Motor neuron (in vitro differentiated cells): ENCODE measurements at places on chromosomes 2 and 18.

DNA sequence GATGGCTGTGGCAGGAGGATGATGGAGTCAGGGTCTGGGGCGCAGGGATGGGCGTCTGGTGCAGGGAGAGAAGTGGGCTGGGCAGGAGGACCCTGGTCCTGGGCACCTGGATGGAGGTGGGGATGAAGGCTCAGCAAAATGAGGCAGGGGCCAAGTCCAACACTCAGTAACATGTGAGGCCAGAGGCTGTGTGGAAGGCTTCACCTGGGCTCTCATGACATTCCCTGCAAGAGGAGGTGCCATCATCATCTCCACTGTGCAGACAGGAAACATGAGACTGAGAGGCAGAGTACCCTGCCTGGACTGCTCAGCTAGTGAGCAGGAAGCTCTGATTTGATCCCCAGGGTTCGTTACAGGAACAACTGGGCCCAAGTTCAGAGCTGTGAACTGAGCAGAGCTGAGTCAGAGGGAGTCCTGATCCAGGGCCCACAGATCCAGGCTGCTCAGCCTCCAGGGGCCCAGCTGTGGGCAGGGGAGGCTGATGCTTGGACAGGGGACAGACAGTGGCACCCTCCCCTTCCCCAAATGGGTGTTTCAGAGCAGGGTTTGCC lies 36.9 kb downstream of the HJURP start:
- no peak for ATAC-seq

DNA sequence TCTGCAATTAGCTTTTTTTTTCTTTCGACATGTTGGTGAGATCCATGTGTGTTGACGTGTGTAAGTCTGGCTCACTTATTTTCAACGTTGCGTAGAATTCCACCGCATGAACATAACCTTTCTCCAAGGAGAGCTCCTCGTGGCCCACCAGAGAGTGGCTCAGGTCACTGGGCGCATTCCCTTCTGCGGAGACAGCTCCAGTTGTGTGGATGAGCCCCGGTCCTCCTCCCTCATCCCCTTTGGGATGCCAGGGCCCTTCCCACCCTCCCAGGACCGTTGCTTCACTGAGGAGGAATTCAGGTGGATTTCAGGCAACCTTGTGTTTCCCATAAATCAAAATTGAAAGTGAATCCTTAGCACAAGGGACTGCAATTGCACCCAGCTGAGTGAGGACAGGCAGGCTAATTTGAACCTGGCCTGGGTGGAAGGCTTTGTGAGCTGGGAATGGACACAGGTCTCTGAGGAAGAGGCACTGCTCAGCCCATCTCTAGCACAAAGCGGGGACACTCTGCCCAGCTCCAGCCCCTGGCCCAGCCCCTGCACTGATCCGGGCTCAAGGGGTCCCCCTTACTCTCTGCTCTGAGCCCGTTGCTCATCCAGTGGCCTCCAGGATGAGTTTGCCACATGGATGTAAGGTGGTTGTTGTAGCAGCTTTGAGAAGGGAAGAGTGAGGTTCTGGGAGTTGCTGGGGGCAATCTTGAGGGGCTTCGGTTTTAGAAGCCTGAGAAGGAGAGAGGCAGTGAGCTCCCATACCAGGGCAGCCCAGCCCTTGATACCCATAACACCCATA lies 57.8 kb upstream of the HAAO start:
- no peak for ATAC-seq

GRCh38 chr2:3300224-3300995 lies 77.2 kb downstream of the EIPR1 start:
- ATAC-seq, result no peak

DNA sequence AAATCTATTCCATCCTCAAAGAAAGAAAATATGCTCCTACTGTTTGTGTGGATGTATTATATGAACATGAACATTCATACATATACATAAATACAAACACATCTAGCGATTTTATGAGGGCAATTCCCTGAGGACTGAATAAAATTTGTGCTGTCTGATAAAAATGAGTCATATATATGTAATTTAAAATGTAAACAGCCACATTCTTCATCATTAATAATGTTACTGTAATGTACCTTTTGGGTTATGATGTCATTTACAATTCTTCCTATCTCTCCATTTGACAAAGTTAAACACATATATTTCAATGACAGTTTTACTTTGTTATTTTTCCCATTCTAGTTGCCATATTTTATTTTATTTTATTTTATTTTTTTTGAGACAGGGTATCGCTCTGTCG lies 91.3 kb upstream of the ZFP36L2 start:
- no peak for ATAC-seq

DNA sequence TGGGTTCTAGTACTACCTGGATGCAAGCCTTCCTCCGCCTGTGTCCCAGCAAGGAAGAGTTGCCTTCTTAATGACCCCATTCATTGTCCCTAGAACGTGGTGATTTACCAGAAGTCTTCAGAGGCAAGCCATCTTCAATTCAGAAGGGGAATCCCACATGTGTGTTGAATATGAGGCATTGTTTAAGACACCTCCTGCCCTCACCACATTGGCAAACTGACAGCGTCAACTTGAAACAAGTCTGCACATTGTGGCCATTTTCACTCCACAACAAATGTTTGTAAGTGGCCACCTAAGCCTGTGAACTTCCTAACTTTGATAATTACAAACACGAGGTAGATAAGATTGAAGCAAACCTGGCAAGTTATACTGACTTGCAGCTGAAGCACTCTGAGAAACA lies 83.7 kb downstream of the TCF7L1 start:
- ATAC-seq, result no peak

GRCh38 chr18:63102941-63103744 lies 216.4 kb downstream of the BCL2 start:
- no peak for ATAC-seq

- ATAC-seq, result peak; percentile 20
Observed at GRCh38 chr2:158618891-158619490, 162.2 kb downstream of the PKP4 start.

DNA sequence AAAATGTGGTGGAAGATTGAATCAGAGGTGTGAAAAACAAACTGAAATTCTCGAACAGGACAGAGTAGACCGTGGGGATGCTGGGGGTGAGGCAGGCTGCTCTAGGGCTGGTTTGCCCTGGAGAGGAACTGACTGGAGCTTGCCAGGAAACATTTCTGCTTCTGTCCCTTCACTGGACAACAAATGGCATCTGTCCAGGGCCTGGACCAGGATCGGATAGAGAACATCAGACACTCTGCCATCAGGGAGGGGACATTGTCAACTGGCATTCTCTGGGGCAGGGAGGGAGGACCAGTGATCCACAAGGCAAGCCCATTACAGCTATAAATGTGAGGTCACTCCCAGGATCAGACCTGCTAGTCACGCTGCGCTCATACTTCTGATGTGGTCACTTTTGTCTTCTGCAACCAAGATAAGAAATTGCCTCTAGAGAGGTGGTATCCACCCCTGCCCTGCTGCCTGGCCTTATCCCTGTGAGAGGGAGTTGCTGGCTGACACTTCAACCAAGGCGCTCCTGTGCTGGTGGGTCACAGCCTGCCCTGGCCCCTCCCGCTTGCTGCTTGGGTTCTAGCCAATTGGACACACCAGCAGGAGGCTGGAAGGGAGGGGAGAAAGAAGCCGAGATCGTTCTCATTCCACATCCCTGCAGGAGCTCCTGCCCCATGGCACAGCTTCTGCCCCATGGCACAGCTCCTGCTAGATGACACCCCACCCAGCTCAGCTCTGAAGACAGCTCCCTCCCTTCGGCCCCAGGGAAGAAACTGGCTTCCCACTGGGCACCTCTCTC lies 8.7 kb downstream of the NPPC start:
- peak; percentile 67 for ATAC-seq

- ATAC-seq, result no peak
Observed at GRCh38 chr2:215178121-215178520, 39.7 kb upstream of the ABCA12 start.

DNA sequence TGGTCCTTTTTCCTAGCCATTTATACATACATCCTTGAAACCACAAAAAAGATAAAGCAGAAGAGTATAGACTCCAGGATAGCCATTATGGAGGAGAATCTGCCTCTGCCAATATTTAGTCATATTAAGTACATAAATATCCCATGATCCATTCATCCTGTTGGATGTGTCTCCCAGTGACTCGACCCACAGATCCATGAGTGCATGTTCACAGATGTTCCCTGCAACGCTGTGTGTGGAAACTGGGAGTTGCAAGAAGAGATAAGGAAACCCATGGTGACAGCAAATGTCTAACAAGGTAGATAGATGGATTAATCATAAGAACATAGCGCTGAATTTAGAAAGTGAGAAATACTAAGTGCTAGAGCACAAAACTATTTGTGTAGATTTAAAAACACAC lies 34.5 kb downstream of the STK39 start:
- no peak for ATAC-seq

DNA sequence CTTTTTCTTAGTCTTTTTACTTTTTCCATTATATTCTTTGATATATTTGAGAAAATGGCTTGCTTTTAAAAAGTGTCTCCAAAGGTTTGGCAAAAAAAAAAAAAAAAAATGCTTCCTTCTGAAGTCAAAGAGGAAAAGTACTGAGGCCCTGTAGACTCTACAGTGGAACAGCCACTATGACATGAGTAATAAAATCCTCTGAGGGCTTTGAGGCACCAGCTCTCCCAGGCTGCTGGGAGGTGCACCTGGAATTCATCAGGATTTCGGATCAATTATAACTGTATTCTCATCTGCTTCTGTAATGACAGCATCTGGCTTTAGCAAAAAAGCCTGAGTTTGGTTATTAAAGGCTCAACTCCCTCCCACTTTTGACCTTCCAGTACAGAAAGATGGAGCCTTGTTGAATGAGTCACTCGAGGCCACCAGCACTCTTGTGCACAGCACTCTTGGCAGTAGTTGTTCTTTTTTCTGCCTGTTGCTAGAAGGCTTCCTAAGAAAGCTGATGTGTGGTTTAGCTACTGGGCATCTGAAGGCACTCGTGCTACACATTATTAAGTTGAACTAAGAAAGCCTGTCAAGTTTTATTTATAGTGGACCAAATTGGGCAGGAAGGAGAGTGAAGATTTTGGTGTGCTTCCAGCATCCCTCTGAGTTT lies 131.3 kb downstream of the PRPF40A start:
- ATAC-seq, result no peak

- ATAC-seq, result no peak
Observed at GRCh38 chr2:55775828-55776227, 82.2 kb upstream of the PNPT1 start.

DNA sequence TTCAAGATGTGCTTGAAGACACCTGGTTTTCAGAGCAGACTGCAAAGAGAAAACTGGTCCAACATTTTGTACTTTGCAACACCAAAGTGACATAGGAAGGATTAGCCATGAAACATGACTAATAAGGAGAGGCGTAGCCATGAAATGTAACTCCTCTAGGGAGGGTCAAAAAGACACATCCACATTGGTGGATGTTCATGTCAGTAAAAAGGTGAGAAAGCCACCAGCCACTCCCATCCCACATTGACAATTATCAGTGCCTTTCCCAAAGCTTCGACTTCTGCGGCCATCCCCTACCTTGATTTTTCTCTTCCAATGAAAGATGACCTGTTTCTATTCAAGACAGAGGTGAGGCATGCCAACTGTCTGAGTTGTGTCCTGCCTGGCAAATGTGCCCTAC lies 223.2 kb downstream of the ALK start:
- no peak for ATAC-seq

GRCh38 chr2:128599700-128600099 lies 281.0 kb upstream of the HS6ST1 start:
- ATAC-seq, result no peak

GRCh38 chr2:185862657-185863398 lies 124.2 kb downstream of the FSIP2 start:
- no peak for ATAC-seq
